Esophagus squamous epithelium (tissue), 5 donors: ENCODE measurements at places on chromosomes 7 and 10. TPM values are rescaled to one million over a fixed set of nuclear protein-coding genes. Genes with fewer than 3 reads are reported as not detected.

Gene SFMBT2
- 1.1 TPM for total RNA-seq

Gene COX19
- total RNA-seq: 6.0 TPM

Gene SPDYE2
- not detected for total RNA-seq

Gene LLCFC1
- total RNA-seq: not detected
